ENCODE measurements at places on chromosomes 7 and 10.

GRCh38 chr7:38920731-38921130 is 11.7 kb upstream of the VPS41 start:
- no peak for DNase-seq

- DNase-seq, result no peak
Observed at GRCh38 chr7:38831259-38831996, 77.6 kb downstream of the VPS41 start.

DNA sequence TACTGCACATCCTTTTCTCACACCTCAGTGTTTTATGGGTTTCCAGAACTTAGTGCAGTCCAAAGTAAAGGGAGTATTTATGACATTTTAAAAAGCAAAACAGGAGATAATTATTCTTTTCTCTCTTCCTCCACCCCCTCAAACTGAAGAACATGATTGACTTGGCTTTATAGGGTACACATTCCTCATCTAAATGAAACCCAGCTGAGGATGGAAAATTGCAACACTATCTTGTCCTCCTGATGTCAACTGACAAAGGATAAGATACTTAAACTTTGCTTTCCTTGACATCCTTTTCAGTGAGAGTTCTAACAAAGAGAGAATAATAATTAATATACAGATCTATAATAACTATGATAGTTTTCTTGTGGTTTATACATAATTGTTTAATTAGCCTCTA is 299.1 kb downstream of the BBS9 start:
- no peak for DNase-seq

DNA sequence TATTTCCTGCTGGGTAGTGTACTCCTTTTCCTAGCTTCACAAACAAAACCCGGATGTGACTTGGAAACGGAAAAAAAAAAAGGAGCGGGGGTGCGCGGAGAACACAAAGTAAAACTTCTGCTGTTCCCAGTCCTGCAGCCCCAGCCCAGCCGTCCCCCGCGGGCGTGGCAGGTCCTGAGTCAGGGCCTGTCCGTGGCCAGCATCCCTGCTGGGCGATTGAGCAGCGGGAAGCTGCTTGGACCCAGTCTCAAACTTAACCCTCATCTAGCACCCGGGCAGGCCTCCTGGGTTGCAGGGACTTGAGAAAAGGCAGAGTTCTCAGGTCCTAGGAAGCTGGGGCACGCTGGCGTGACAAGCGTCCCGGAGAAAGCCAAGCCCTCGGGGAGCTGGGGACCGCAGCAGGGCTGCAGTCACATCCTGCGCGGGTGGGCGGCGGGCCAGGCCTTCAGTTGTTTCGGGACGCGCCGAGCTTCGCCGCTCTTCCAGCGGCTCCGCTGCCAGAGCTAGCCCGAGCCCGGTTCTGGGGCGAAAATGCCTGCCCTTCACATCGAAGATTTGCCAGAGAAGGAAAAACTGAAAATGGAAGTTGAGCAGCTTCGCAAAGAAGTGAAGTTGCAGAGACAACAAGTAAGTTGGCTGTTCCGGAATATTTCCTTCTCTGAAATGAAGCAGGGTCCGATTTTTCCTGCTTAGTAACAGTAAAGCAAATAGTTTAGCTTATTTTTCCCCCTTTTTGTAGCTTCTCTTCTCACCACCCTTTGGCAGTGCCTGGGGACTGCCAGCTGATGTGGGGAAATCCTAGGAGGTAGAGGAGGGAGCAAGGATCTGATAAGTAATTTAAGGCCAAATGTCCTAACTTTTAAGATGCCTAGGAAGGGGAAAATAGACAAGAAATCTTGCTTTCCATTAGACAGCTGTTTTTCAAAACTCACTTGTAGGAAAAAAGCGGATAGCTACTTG is at the start of gene GNG11:
GNG11 (plus strand) TSS at position 129 of the 960 bp plus-strand sequence; CDS start at position 532, 403 bp downstream.
- peak; percentile 55 for DNase-seq

DNA sequence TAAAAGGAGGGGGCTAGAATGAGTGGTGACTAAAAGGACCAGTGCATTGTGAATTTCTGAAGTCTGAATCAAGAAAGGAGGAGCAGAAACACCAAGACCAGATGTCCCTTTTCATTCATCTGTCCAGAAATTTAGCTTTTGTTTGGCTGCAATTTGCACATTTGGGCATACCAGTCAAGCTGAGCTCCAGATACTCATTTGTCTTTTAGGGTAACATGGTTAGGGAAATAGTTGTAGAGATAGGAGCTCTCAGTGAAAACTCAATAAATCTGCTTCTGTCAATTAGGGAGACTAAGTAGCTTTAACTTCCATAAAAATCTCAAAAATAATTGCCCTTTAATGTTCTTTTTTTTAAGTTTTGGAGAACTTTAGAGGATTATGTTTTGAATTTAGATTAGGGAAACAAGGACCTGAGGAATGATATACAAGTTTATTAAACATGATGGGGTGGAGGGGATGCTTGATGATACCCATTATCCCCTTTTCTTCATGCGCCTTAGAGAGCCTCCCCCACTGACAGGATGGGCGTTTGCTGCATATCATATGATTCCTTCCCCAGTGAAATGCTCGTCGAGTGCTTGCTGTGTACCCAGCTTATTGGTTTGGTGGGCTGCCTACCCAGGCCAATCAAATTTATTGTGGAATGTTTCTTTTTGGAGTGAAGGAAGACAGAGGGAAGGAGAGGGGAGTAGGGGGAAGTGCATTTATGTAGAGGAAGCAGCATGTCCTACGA is 50.7 kb upstream of the RPA3 start:
- no peak for DNase-seq

- no peak for DNase-seq
Observed at GRCh38 chr7:2785071-2785500, 59.0 kb downstream of the GNA12 start.

DNA sequence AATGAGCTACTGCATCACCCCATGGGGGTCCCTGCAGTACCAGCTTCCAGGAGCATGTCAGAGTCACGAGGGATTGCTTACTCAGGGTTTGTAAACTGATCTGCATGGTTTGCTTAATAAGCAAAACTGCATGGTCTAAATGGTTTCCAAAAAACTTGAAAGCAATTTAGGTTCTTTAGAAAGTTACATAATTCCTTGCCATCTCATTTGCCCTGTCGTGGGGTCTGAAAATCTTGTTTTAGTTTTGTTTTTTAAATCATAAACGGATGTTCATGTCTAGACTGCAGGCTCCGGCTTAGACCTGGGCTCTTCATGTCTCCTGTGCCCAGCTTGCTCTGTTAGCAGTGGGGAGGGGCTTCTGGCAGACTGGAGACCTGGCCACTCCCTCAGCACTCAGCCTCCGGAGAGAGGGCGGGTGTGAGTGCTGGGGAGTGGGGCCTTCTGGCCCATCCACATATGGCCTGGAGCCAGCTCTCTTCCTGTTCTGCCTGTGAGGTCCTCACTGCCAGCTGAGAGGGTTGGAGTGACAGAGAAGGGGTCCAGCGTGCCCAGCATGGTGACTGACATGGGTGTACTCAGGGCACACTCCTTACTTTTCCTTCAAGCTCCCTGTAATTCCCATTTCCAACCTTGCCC is 17.5 kb downstream of the PRF1 start:
- no peak for DNase-seq

GRCh38 chr7:105712877-105713276 is 131.6 kb upstream of the EFCAB10 start:
- DNase-seq, result no peak

- DNase-seq, result peak; percentile 8
Observed at GRCh38 chr7:64878684-64879083, 24.4 kb upstream of the ZNF273 start.

- no peak for DNase-seq
Observed at GRCh38 chr10:48993627-48994026, 54.0 kb upstream of the LRRC18 start.

GRCh38 chr7:157795643-157796042 is 458.8 kb downstream of the DNAJB6 start:
- DNase-seq, result no peak

- DNase-seq, result no peak
Observed at GRCh38 chr7:79137942-79138341, 315.5 kb downstream of the MAGI2 start.

- DNase-seq, result no peak
Observed at GRCh38 chr7:18153183-18153748, 125.6 kb upstream of the PRPS1L1 start.

GRCh38 chr10:36542493-36542892 is 582.9 kb upstream of the ANKRD30A start:
- DNase-seq, result no peak

GRCh38 chr7:45450571-45451204 is 123.5 kb upstream of the ADCY1 start:
- no peak for DNase-seq

DNA sequence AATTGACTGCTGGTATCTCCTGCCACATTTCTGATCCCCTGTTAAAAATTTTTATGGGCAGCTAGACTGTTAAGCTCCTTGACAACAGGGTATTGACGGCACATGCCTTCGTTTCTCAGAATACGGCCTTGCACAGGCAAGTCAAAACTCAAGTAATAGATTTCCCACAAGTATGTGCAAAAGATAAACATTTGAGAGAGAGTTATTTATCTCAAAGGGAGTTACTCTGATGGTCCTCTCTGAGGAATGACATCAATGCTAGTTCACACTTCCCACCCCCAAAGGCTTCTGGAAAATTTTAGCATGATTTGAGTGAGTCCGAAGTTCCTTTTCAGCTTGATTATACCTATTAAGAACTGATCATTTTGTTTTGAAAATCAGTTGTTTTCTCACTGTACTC is 71.9 kb downstream of the JCAD start:
- no peak for DNase-seq

DNA sequence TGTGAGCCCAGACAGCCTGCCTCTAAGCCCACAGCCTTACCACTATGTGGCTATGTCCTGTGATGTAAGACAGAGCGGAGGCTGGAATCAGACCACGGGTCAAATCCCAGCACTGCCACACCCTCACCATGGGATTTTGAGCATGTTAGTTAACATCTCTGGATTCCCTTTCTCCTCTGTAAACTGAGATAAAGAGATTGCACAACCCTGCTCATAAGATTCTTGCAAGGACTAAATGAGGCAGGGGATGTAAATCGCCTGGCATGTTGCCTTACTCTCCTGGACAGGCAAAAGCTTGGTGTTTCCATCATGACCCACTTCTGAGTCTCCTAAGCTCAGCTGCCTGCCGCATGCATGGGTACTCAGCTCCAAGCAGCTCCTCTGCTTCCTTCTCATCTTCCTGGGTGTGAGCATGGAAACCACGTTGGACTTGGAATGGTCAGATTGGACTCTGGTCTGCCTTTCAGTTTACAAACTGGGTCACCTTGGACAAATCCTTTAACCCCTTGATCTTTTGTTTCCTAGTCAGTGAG is 41.3 kb upstream of the MTURN start:
- DNase-seq, result no peak

- no peak for DNase-seq
Observed at GRCh38 chr10:91887272-91888076, 21.8 kb downstream of the FGFBP3 start.

- DNase-seq, result no peak
Observed at GRCh38 chr7:124480036-124480820, 285.4 kb downstream of the GPR37 start.

DNA sequence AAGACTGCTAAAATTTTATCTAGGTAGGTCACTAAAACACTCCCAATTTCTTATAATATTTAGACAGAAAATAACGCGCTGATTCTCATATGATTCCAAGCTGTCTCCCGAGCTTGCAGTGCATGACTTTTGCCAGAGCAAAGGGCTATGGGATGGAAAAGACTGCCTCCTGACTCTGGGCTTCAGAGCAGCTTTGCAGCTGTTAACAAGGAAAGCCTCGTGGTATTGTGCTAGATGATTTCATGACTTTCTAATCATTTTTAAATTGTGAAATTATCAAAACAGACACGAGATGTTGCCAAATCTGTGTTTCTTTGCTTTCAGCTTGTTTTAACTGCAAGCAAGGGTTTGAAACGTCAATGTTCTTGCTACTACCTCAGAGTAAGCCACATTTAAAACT is 238.3 kb downstream of the AGMO start:
- DNase-seq, result no peak

DNA sequence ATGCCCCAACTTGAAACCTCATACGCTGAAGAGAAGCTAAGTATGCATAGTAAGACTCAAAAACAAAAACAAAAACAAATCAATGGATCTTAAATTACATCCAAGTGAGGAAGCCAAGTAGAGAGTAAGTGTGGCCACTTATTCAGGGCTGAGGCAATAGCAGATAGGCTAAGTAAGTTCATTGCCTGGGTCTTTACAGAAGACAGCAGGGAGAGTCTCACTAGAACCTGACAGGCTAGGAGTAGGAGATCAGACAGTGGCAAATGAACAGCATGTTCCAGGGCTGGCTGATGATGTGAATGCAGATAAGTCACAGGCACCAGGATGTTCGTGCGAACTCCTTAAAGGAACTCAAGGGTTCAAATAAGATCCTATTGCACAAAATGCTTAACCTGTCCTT is 568.6 kb downstream of the KCNMA1 start:
- no peak for DNase-seq

- no peak for DNase-seq
Observed at GRCh38 chr10:3006093-3006492, 61.3 kb upstream of the PFKP start.

DNA sequence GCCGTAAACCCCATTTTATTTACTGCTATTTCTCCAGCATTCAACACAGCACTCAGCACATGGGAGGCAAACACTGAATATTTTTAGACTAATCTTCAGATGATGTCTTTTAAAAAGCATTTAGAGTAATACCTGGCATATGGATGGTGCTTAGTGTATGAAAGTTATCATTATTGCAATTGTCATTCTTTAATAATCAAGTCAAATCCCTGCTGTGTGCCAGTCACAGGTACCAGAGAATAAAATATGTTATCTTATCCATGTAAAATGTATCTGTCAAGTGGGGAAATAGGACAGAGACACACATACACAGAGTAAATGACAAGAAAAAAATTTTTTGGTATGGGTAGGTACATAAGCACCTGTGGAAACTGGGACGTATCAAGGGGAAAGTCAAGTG is 18.5 kb downstream of the ANKRD22 start:
- DNase-seq, result no peak

- no peak for DNase-seq
Observed at GRCh38 chr10:75640381-75640780, 209.0 kb downstream of the LRMDA start.

- DNase-seq, result peak; percentile 65
Observed at GRCh38 chr7:27095897-27096767, at the start of gene HOXA1. Gene HOXA1, minus strand, starts transcription at chr7:27096000. Its CDS starts 88 bp downstream, at chr7:27095912.

- DNase-seq, result no peak
Observed at GRCh38 chr10:82980321-82980720, 1105.3 kb downstream of the NRG3 start.

DNA sequence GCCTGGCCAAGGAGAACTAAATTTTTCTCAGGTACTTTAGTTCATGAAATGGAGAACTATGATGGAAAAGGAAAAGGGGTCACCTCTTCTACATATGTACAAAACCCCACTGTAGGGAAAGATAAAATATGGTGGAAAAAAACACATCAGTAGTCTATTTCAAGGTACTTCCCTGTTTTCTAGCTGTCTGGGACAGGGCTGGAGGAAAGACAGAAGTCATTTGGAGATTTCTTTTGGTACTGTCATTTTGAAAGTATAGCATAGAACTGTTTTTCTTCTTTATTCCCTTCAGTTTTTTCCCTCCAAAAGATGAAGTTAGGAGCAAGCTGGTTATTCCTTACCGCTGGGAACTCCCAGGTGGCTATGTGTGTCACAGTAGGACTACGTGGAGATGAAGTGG is 196.1 kb downstream of the DOCK4 start:
- DNase-seq, result no peak

- no peak for DNase-seq
Observed at GRCh38 chr7:1569016-1569415, 816 bp downstream of the PSMG3 start.
